ENCODE measurements at places on chromosomes 2 and 18. TPM values are rescaled to one million over a fixed set of nuclear protein-coding genes. Genes with fewer than 3 reads are reported as not detected.

DNA sequence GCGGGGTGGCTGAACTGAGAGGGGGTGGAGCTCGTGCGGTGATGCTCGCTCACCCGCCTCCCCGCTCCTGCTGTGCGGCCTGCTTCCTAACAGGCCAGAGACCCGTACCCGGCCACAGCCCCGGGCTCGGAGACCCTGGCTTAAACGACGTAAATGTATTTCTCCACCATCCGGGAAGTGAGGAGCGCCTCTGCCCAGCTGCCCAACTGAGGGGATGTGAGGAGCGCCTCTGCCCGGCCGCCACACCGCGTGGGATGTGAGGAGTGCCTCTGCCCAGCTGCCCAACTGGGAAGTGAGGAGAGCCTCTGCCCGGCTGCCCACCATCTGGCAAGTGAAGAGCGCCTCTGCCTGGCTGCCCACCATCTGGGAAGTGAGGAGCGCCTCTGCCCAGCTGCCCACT is 110.6 kb downstream of the HS6ST1 start:
- DNase-seq = no peak

DNA sequence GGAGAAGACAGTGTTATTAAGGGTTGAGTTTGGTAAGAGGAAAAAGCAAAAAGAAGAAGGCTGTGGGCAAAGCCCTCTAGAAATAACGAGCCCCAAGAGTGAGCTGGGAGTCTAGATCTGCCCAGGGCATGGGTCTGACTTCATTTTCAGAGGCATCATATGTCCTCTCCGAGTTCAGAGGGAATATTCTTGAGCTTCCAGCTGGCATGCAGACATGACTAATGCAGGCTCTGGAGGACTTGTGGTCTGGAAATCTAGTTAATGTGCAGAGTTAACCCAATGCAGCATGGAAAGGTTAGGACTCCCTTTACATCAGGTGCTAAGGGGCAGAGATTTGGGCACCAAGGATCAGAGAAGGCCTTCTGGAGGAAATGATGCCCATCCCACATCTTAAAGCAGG is 7.3 kb downstream of the ACMSD start:
- DNase-seq = no peak

GRCh38 chr2:179005976-179006375 is 44.0 kb downstream of the CCDC141 start:
- DNase-seq = no peak

GRCh38 chr2:228115-228514 is 35.7 kb downstream of the SH3YL1 start:
- no peak for DNase-seq

The PASK gene
- 95.3 TPM for total RNA-seq

The RAB6C gene
- not detected for total RNA-seq

DNA sequence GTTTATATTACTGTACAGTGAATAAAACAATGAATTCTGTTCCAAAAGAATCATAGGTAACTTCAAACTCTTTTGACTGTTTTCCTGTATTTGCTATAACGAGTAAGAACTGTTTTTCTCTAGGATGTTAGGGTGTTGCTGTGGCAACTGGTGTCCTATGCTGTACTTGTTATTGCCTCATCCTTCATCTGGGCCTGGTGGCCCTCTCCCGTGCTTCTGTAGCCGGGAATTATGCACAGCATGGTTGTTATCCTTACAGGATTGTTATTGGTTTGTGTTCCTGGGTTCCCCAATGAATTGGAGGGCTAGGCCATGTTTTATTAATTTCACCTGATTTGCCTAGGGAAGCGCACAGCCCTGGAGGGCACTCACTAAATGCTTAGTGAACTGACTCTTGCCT is 279.2 kb downstream of the PTPRM start:
- no peak for DNase-seq

GRCh38 chr18:68722821-68723220 is 7.9 kb upstream of the TMX3 start:
- no peak for DNase-seq

Data from activated naive CD4-positive, alpha-beta T cell treated with anti-CD3 and anti-CD28 coated beads, Interleukin-2, amount 50 U/mL, for 72 hours (primary cell).